ENCODE measurements at places on chromosomes 16 and 17. TPM values are rescaled to one million over a fixed set of nuclear protein-coding genes. Genes with fewer than 3 reads are reported as not detected.

The SPATA32 gene
- not detected for total RNA-seq

The GRB7 gene
- total RNA-seq = 23.6 TPM

The UTS2R gene
- total RNA-seq = not detected

The C16orf92 gene
- not detected for total RNA-seq

The TEKT5 gene
- not detected for total RNA-seq

The MYL4 gene
- not detected for total RNA-seq

Measured in vagina (tissue), 2 donors.